ENCODE measurements at places on chromosomes 4 and X.

GRCh38 chr4:140533951-140534480, 10.0 kb downstream of the ELMOD2 start:
- DNase-seq, result no peak

DNA sequence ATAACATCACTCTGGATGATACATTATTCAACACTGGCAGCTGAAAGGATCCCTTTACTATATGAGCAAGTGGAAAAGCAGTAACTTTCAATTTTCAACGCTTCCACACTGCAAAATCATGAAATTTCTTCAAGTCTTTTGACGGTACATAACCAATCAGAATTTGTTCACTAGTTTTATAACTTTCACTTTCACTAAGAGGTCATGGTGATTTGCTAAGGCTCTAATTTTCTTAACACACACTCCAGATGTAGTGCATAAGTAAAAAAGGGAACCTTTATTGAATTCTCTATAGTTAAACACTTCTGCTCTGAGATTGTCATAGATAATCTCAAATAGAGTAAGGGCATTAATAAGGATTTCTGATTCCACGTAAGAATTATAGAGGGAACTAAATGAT, 4.1 kb downstream of the ARMCX2 start:
- peak; percentile 72 for DNase-seq

GRCh38 chr4:157389741-157390140, 169.2 kb downstream of the GRIA2 start:
- DNase-seq, result no peak

DNA sequence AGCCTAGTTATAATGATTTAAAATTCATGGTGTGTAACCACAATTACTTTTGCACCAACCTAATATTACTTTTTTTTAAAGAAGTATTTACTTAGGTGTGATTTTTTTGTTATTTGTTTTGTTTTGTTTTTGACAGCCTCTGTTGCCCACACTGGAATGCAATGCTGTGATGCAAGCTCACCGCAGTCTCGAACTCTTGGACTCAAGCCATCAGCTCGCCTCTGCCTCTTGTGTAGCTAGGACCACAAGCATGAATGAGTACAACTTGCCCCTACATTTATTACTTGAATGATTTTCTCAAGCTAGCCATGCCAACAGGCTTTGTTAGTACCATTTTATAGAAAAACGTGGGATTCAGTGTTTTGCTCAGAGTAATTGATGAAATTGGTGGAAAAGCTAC, 488.8 kb upstream of the CPEB2 start:
- no peak for DNase-seq

DNA sequence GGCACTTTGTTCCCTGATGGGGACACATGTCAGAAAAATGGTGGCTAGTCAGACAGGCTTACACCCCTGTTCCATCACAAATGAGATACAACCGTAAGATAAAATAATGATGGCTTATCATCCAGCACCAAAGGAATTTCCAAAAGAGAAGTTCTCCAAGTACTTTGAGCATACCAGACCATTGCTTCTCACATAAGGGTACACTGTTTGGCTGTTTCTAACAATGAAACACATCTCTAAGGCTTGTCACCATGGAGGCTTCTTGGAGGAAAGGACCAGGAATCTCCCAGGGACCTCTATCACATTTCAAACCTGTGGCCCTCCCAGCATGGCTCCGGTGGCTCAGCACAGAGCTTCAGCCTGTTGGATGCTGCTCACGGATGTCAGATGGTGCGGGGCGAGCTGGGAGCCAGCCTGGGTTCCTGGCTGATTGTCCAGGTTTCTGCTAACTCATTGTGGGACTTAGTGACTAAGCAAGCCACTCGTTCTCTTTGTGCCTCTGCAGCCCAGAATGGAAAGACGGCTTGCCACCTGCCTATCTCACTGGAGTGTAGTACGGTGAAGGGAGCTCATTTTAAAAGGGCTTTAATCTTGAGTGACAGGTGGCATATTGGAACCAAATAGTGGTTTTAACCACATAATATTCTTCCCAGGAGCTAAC, 54.5 kb downstream of the FHDC1 start:
- peak; percentile 83 for DNase-seq

GRCh38 chrX:35858361-35858760, 60.2 kb downstream of the MAGEB16 start:
- DNase-seq, result no peak

- DNase-seq, result no peak
Measured at GRCh38 chr4:148944136-148944838, 502.1 kb upstream of the NR3C2 start.

DNA sequence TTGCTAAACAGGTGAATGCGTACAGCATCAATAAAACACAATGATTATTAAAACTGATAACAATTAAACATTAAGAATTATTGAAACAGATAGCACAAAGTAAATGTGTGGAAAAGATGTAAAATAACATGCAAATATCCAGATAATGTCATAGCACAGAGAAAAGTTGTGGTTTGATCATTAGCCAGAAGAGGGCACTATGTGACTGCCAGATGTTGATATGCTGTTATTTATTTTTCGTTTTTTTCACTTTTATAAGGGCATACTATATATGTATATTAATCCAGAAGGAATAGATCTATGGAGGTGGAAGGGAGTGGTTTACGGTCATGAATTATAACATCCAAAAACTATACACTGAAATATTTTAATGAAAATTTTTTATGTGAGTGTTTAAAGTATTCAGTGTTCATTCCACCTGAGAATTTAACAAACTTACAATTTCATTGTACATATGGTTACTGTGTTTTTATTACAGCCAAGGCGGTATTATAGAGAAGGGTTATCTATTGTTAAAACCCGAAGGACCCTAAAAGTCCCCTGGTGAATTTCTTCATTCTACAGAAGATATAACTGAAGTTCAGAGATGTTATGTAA, 211.9 kb upstream of the UGT8 start:
- peak; percentile 65 for DNase-seq

- DNase-seq, result no peak
Measured at GRCh38 chr4:127881563-127881864, 821 bp downstream of the PLK4 start.

- DNase-seq, result no peak
Measured at GRCh38 chrX:49214996-49215526, 15.1 kb upstream of the SYP start.

GRCh38 chr4:147582386-147583060, 34.7 kb upstream of the TMEM184C start:
- peak; percentile 58 for DNase-seq

GRCh38 chr4:52202251-52202779, 151.2 kb downstream of the SPATA18 start:
- DNase-seq, result no peak

DNA sequence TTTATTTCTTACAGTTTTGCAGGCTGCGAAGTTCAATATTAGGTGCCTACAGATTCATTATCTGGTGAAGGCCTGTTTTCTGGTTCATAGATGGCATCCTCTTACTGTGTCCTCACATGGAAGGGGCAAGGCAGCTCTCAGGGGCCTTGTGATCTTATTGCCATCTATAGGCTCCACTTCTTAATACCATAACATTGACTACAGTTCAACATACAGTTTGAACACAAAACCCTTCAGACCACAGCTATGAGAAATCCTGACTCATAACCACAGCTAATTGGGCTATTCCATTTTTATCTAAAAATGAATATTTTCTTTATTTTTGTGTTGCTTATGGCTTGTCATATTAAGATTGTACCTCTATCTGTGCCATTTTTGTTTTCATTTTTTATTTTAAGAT, 72.3 kb downstream of the STAG2 start:
- peak; percentile 5 for DNase-seq

DNA sequence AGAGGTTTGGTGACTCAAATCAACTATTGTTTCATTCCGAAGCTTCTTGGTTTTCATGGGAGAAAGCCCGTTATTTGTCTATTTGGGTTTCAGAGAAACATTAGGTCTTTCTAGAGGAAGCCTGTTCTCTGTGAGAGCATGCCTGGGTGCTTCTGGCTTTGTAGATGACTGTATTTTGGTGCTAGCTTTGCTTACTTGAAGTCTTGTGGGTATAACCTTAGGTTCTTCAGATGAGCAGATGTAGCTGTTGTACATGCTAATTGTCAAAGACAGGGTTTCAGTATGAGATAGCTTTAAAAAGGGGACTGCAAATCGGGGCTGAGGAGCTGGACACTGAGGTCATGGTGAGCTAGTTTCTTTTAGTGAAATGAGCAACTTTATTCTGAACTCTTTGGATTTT, 7.9 kb upstream of the STOX2 start:
- DNase-seq, result no peak

- peak; percentile 21 for DNase-seq
Measured at GRCh38 chr4:61741327-61742096, 541.4 kb downstream of the ADGRL3 start.

- peak; percentile 91 for DNase-seq
Measured at GRCh38 chr4:145938618-145939440, at the start of gene ZNF827. Gene ZNF827 (minus strand): TSS chr4:145938823. CDS start chr4:145938407, 416 bp downstream.

- DNase-seq, result no peak
Measured at GRCh38 chr4:147477439-147477838, 3.5 kb upstream of the EDNRA start.

GRCh38 chr4:61853041-61853440, 652.9 kb downstream of the ADGRL3 start:
- no peak for DNase-seq

DNA sequence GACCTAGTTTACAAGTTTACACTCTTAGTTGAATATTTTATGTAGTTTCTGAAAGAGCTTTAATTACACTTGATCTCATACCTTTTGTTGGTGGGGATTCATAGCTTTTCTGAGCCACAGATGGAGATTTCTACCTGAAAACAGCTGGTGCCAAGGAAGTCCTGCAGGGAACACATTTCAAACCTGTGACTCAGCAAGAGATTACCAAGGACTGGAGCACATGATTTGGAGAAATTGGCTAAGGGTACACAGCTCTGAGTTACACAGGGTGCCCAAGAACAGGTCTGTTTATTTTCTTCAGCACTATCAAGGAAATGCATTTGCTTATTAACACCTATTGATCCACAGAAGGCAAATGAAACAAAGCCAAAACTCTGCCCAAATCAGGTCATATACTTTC, 691.5 kb downstream of the KCTD8 start:
- no peak for DNase-seq

DNA sequence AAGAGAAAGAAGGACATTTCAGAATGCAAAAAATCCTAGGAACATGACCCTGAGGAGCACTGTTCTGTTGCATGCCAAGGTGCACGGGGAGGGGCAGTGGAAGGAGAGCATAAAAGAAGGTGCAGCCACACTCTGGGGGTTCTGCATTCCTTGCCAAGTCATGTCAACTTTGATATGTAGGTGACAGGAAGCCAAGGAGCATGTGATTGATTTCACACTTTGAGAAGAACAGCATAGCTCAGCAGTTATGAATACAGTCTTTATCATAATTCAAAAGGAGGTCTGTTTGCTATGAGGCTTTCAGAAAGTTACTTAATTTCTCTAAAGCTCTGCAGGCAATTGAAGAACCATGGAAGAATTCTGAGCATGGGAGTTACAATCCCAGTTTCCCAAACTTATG, 50.6 kb downstream of the SCFD2 start:
- DNase-seq, result no peak

GRCh38 chrX:50407976-50408375, 62.6 kb downstream of the DGKK start:
- no peak for DNase-seq

DNA sequence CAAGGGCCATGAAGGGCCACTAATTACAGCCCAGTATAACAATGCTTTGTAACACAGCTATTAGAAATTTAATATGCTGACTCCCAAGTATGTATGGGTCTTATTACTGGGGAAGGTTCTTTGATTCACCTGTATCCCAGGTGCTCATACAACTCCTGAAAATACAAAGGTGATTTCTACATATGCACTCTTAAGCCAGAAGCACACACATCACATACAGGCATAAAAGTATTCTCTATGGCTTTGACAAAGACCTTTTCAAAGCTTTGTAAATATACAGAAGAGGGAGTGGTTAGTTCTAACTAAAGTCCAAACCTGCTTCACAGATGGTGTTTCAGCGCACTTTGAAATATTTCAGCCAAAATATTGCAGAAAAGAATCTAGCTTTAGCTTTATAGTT, 191.5 kb downstream of the SNCA start:
- no peak for DNase-seq

DNA sequence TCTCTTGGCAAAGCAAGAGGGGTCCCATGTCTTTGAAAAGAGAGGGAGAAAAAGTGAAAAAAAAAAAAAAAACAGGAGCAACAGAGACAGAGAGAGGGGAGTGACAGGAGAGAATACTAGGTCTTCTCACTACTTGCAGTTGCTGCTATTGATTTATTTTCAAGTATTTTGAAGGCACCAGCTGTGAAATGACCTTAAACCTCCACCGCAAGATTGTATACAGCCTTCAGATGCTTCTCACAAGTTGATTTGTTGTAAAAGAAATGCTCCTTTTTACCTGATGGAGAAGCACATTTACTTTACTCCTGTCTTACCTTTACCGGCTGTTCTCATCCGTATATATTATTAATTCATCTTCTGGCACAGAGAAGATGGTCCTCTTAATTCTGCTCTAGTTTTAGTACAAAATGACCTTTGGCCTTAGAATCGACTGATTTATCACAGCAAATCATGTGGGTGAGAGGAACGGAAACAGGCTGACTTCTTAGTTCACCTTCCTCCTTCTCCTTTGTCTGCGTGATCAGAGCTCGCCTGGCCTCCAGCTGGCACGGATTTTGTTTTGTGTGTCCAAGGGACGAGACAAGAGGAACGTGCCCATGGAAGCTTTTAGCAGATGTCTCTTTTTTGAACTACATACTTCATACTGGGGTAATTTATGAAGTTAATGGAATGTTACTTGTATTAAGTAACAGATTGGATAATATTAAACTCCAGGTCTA, 82.4 kb upstream of the PACRGL start:
- no peak for DNase-seq

DNA sequence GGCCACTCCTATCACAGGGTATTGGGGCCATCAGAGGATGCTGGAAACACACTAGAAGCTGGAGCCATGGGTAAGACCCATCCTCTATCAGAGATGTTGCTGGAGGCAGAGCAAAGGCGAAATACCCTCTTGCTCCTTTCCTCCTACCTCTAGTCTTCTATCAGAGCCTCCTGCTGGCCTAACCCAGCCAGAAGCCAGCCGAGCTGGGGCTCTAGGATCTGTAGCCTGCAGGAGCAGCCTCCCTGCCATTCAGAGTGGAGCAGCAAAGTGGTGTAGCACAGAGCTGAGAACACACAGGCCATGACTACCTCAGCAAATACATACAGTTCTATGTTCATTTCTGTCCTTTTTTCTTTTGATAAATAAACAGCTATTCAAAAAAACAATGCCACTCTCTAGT, 35.7 kb downstream of the GATB start:
- no peak for DNase-seq

GRCh38 chr4:15043226-15043625, 40.9 kb downstream of the CPEB2 start:
- peak; percentile 31 for DNase-seq

DNA sequence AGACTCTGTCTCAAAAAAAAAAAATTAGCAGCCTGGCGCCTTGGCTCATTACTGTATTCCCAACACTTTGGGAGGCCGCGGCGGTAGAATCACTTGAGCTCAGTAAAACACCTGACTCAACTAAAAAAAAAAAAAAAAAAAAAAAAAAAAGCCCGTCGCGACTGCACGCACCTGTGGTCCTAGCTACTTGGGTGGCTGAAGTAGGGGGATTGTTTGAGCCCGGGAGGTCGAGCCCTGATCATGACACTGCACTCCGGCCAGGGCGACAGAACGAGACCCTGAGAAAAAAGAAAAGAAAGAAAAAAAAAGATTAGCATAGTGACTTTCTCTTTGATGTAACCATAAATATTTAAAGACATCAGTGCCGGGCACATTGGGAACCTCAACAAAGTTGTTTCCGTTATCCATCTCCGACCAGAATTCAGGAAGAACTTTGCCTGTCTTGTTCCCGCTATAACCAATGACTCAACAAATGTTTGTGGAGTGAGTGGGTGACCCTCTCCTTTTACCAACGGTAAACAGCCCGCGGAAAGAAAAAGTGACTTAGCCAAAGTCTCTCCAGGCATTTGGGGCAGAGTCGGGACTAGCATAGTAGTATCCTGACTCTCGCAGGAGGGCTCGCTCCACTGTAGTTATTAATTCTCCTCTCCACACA, 553 bp upstream of the MED28 start:
- peak; percentile 56 for DNase-seq
